ENCODE measurements at places on chromosomes 3 and 15.

DNA sequence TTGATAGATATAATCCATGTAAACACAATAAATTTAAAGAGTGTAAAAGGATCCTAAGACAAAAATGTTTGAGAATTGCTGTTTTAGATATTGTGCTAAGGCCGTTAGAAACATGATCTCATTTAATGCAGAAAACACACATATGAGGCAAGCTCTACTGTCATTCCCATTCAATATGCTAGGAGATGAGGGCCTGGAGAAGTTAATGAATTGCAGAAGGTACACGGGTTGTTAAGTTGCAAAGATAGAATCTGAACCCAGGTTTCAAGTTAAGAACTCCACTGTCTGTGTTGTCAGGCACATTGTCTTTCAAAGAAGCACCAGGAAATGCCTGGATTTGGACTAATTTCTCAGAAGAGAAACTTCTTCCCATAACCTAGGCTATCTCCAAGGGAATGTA, 65.1 kb upstream of the SAMMSON start:
- no peak for DNase-seq

- no peak for DNase-seq
Observed at GRCh38 chr3:177764377-177764912, 567.2 kb upstream of the TBL1XR1 start.

DNA sequence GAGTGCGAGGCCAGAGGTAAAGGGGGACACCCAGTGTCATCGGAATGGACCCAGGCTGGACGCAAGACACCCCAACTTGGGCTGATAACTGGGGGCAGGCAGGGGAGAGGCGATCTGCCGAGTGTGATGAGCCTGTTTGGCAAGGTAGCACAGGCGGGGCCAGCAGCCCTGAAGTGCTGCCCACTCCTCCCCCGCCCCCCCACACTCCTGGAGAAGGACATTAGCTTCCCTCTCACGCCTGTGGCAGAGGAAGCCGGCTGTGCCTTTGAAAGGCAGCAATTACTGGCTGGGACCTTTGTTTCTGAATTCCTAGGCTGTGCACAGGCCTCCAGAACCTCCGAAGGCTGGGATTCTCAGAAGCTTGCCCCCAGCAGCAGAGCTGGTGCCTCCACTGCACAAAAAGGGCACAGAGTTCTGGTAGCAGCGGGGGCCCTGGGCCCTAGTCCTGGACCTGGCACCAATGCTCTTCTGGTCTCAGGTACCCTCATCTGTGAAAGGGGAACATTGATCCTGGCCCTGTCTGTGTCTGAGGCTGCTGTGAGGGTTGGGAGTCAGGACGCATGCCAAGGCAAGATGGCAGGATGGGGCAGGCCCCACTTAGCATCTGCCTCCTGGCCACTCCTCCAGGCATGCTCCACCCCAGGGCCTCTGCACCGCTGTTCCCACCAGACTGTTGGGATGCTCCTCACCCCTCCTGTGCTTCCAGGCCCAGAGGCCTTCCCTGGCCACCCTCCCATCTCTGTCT, 28.6 kb downstream of the IQSEC1 start:
- DNase-seq, result no peak

DNA sequence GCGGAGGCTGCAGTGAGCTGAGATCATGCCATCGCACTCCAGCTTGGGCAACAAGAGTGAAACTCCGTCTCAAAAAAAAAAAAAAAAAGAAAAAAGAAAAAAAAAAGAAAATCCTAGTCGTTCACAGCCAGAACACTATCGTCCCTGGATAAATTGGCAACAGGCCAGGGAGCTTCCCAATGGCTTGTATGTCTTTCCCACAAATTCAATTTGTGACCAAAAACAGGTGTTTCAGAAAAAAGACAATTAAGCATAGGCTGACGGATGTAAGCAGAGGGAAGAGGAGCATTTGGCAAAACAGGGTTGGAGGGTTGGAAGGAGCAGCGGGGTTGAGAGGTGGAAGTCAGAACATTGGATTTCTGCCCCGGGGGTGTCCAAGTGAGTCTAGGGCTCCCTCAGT, 8.5 kb downstream of the EPB42 start:
- no peak for DNase-seq

DNA sequence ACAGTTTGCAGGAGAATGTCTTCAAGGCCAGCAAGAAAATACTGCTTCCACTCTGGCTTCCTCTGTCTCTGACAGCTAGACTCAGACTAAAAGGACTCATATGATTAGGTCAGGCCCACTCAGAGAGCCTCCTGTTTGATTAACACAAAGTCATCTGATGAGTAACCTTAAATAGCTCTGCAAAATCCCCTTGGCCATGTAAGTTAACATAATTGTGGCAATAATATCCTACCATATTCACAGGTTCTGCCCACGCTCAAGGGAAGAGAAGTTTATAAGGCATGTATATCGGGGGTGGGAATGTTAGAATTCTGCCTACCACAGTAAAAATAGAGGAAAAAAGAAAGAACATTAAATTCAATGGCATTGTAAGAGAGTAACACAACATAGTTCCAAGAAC, 20.6 kb upstream of the HHATL start:
- no peak for DNase-seq

- DNase-seq, result no peak
Observed at GRCh38 chr15:29765898-29766527, 56.3 kb downstream of the TJP1 start.

DNA sequence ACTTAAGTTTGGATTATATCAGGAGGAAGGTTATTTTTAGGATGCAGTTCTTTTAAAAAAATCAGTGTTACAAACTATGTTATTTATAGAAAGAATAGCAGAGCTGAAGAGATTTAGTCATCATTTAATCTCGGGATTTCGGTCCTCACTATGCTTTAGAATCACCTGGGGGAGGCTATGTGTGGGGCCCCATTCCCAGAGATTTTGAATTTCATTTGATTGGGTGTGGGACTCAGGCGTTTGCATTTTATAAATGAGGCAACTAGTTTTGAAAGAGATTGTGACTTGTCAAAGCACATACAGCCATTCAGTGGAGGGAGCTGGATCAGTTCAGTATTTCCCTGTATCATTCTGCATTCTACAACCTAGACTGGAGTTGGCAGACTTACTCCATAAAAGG, 36.8 kb downstream of the TFG start:
- DNase-seq, result no peak
